ENCODE measurements at places on chromosomes 3 and 15.

DNA sequence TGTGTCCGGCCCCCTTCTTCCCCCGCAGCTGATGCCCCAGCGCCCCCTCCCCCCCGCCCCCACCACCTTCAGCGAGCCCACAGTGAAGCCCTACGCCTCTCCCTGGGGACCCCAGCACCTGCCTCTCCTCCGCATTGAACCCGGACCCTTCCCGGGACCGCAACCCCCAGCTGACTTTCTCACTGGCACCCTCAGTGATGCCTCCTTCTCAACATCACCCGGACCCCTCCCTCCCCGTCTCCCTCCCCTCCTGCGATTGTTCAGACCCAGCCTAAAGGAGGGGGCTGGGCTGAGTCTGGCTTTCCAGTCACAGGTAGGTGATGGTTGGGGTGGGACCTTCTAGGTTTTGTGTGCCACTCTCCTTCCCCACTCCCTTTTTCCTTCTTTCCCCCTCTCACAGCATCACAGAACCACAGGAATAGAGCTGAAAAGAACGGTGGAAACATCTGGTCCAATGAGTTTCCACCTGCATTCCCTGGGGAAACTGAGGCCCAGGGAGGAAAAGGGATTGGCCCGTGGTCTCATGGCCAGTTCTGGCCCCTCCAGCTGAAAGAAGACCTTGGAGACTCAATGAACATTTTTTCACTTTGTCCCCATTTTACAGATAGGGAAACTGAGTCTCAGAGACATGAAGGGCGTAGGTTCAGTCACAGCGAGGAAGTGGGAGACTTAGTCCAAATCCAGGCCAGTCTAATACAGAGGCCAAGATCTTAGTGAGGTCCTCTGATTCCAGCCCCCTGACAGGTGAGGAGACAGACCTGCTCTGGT, 828 bp downstream of the CAND2 start:
- DNase-seq, result no peak

DNA sequence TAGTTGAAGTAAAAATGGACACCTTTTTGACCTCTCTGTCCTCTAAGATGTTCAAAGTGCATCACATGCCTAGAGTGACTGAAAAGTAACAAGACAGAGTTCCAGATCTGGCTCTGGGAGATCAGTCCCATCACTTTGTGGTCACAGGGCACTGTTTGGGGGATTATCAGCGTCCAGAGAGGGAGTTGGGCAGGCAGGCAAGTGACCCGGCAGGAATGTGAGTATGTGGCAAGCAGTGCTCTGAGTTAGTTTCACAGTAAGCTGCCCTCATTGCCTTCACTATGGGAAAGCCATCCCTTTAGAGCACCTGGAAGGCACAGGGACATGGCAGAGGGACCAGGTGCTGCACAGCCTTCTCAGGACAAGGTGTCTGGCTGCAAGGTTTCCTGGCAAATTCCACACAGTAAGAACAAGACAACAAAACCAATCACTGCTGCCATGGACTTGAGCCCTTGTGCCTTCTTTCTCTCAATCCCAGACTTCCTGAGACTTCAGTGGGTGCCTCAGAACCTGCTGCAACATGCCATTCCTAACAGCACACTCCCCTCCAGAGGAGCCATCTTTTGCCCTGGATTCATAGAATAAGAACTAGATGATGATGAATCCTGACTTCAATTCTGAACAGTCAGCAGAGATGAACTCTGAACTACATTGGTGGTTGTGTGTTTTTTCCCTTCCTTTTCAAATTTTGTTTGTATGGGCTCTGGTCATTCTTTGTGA, 55.2 kb downstream of the TIPARP start:
- no peak for DNase-seq

GRCh38 chr15:51424780-51425179, 83.3 kb downstream of the GLDN start:
- no peak for DNase-seq

DNA sequence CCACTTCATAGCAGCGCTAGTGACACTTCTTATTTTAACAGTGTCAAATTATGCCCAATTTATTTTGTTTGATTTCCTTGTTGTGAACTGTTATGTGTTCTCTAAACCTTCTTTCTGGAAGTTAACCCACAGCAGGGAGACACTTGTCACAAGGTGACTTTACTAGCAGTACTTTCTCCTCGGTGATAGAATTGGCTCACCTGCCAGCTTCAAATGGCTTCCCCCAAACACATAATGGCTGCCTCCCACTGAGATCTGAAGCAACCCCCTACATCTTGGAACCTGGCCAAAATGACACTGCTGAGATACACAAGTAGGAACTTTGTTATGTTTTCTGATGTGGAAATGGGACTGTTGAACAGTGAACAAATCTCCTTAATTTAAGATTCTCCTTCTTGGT, 238.8 kb upstream of the DPH6 start:
- DNase-seq, result no peak
